ENCODE measurements at places on chromosomes 11 and 22. TPM values are rescaled to one million over a fixed set of nuclear protein-coding genes. Genes with fewer than 3 reads are reported as not detected.

Gene IFITM10
- 1.0 TPM for total RNA-seq

Gene CRYBB3
- total RNA-seq = not detected

Gene NNMT
- 332 TPM for total RNA-seq

Gene B3GAT1
- total RNA-seq = not detected

Gene MN1
- 3.1 TPM for total RNA-seq

Gene NCF4
- total RNA-seq = 0.12 TPM

Gene SH3BP1
- total RNA-seq = 2.4 TPM

Gene MMP27
- total RNA-seq = not detected

Gene MYRF
- 14.2 TPM for total RNA-seq

Gene OR52E8
- not detected for total RNA-seq

Gene TMPRSS6
- not detected for total RNA-seq

Gene OR8G5
- not detected for total RNA-seq

Gene ADAMTS15
- total RNA-seq = 4.7 TPM

Gene OR8G1
- not detected for total RNA-seq

Gene SERPINH1
- 65.1 TPM for total RNA-seq

Gene SAA4
- not detected for total RNA-seq

Gene MACROD1
- 13.6 TPM for total RNA-seq

Gene DGCR6
- total RNA-seq = 2.1 TPM

Gene UPB1
- total RNA-seq = not detected

Gene SESN3
- 0.27 TPM for total RNA-seq

Gene SEPTIN3
- total RNA-seq = 1.0 TPM
